ENCODE measurements at places on chromosomes 7 and 10.

- no peak for DNase-seq
These were observed 156.1 kb downstream of the SPAG6 start for GRCh38 chr10:22501413-22501812.

DNA sequence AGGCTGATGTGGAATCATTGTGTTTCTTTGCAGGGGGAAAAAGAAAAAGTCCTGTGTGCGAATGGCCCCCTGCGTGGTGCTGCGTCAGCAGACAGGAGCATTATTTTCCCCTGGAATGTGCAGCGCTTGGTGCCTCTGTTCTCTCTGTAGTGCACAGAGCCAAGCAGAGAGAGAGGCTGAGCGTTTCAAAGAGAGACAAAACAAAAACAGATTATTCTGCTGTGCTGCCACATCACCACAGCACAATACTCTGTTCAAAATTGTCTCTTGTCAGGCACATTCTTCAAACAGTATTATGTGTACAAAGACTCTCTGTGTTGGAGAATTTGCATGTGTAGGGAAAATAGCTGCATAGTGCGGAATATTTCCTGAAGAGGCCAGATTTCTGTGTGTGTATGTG, 609.0 kb downstream of the SDK1 start:
- DNase-seq, result no peak

GRCh38 chr7:122673951-122674350, 25.0 kb downstream of the RNF133 start:
- no peak for DNase-seq

GRCh38 chr10:52353960-52354394, 39.9 kb downstream of the DKK1 start:
- no peak for DNase-seq

DNA sequence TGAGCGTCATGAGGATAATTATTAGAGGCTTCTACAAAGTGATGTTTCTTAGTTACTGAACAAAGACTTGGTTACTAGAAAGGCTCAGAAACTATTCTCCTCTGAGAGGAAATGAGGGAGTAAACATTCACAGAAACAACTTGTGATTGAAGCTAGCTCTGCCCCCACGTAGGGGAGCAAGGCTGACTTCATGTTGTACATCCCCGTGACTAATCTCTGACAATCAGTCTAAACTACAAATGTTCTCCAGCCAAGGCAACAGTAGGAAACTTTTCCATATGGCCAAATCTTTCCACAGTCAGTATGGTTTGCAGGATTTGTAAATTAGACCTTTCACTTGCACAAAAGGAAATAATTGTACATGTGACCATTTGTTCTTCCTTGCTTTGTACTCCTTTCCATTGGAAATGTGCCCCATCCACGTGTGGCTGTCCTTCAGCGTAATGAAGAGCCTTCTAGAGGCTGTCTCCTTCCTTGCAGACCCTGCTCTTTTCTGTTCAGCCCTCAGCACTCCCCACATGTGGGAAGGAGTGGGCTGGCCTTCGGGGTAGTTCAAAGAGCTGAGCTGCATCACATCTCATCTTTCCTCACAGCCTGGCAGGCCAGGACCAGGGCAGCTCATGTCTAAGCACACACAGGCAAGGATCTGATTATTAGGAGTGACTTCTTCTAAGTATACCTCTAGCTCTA, 93.5 kb downstream of the PCGF5 start:
- no peak for DNase-seq

All from Panc1 (cell line).